ENCODE measurements at places on chromosomes 11 and 22.

GRCh38 chr11:15113381-15113780, 1.3 kb upstream of the INSC start:
- no peak for DNase-seq

DNA sequence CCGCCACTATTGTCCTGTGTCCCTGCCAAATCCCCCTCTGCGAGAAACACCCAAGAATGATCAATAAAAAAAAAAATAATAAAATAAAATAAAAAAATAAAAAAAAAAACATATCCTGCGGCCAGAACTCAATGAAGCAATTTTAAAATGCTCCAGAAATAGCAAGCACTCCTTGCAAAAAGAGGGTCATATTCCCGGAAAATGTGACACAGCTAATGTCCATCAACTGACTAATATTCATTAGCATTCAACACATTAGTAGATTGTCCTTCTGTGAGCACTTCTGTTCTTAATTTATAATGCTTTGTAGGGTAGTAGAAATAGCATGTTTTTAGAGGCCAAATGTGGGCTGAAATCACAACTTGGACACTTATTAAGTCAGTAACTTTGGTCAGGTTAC, 252.3 kb upstream of the SESN3 start:
- DNase-seq, result no peak

- no peak for DNase-seq
Observed at GRCh38 chr11:114135737-114136151, 76.2 kb downstream of the ZBTB16 start.

DNA sequence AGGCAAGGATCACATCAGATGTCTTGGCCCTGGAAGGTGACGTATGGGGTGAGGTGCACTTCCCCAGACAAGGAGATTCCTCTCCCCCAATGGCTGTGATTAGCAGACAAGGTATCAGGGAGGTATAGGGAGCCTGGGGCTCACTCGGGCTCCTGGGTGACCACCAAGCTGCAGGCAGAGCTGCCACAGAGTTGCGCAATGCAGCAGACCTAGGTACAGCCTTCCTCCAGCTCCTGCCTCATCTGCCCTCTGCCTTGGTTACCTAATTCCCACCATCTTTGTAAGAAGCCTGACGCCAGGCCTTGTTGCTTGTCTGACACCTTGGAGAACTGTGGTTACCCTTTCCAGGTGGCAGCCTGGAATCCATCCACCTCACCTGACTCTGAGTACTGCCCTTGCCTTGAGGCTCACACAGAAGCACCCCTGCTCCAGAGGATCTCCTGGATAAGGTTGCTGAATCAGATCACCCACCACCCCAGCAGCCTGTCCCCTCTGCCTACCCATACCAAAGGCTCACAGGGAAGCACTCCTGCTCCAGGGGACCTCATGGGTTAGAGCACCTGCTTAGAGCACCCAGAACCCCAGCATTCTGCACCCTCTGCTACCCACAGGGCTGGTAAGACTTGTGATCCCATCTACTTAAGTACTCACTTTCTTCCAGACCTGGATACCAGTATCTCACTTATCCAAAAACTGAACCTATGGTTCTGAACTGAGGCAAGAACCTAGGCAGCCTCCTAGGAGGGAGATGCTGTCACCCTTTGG, 40.4 kb downstream of the GAB4 start:
- no peak for DNase-seq

- no peak for DNase-seq
Observed at GRCh38 chr11:85752201-85752889, 58.6 kb downstream of the SYTL2 start.

- DNase-seq, result no peak
Observed at GRCh38 chr11:34904421-34904955, 11.7 kb downstream of the APIP start.

DNA sequence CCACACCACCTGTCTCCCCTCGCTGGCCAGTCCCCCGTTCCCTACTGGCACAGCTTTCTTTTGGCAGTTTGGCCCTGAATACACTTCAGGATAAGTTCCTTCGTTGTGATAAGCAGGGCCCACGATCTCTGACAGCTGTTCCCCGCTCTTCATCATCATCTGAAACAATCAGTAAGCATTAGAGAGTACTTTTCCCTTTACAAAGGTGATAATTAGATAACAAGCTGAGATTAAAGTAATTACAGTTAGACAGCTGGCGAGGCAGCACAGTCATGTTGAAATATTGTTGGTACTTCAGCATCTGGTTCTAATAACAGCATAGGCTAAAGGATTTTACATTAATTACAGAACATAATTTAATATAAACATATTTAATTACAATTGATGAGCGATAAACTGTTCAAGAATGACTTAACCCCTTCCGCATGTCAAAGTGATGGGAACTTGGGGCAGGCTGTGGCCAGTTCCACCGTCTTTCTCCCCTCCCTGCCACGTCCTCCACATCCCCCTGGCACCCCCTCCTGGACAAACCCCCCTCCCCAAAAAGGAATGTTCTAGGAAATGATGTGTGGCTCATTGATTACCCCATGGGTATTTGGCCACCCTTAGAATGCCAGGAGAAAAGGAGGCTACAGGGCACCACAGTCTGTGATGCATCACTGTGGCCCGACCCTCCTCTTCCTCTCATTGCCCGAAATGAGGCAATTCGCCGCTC, 134.9 kb downstream of the RCN1 start:
- DNase-seq, result peak; percentile 5

GRCh38 chr22:45073064-45073463, 63.3 kb upstream of the PHF21B start:
- no peak for DNase-seq

DNA sequence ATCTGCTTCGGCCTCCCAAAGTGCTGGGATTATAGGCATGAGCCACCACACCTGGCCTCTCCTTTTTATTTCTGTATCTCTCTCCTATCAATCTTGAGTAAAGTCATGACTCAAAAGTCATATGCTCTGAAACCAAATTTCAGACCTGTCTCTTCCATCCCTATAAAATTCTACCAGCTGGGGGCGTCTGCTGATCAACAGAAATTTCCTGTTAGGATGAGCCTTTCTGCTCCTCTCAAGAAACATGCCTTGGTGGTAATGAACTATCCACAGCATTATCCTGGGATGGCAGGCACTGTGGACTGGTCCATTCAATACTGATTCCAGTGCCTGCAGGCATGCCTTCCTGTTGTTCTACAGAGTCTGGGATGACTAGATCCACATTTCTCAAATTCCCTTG, 472.6 kb downstream of the NELL1 start:
- DNase-seq, result no peak

GRCh38 chr11:35270342-35270741, 131.4 kb downstream of the CD44 start:
- DNase-seq, result no peak

DNA sequence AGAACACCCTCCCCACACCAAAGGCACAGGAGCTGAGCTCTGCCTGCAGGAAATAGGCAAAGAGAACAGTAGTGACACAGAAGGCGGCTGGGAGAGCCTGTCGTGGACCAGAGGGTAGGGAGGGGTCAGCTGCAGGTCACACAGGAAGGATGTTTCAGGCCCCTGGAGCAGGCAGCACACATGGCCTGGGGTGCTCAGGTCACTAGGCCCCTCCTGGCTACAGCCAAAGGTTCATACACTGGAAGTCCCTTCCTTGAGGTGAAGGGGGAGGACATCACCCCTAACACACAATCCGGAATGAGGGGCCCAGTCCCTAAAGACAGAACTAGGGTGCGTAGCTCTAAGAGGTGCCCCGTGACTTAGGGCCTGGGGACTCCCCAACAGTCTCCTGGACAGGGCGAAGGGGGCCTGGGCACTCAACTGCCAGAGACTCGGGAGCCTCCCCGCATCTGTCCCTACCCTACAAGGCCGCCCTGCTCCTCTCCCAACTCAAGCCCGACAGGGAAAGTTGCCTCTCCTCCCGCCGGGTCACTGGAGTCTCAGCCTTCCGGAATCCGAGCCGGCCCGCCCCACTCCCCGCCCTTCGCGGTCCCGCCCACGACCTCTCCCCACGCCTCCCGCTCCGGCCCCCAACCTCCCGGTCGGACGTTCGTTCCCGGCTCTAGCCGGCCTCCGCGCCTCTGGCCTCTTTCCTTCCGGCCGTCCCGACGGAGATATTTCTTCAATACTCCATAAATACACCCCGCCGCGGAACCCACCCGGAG, at the start of gene CYB5R2:
Gene CYB5R2, minus strand, starts transcription at position 541 of the 764 bp plus-strand sequence. CDS start 675 bp downstream, outside the sequence.
- peak; percentile 11 for DNase-seq

DNA sequence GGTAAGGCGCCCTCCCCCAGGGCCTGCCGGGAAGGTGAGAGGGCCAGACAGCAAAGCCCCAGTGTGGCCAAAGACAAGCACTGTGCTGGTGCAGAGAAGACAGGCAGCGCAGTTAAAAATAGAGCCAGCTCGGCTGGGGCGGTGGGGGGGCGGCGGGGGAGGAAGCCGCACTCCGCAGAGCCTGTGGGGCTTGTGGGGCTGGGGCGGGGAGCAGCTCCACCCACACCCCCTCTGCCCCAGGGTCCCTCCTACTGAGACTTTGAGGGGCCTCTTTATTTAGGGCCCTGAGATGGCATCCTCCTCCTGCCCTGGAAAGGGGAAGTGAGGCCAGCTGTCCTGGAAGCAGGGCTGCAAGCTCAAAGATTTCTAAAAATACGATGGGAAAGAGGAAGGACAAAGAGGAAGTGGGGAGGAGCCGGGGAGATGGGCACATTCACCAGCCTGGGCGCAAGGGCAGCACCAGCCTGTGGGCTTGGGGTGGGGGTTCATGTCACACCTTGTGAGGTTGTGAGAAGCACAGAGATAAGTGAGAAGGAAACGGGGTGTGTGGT, 2.6 kb downstream of the CYTH4 start:
- no peak for DNase-seq

DNA sequence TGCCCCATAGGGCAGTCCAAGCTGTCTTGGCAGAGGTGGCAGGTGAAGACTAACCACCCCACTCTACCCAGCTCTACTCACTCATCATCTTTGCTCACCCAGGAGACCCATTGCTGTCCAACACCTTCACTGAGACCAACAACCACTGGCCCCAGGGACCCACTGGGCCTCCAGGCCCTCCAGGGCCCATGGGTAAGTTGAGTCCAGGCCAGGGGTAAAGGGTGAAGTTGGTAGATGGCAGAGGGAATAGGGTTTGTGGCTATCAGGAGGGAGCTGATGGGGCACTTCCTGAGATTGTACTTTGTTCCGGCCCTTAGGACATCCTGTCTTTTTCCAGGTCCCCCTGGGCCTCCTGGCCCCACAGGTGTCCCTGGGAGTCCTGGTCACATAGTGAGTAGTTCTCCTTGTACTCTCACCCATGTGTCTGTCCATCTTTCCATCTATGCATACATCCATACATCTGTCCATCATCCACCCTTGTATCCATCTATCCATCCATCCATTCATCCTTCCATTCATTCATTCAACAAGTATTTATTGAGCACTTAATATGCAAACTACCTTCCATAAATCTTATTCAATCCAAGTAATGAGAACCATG, 27.7 kb downstream of the EMID1 start:
- DNase-seq, result no peak

GRCh38 chr22:49154433-49154832, 673.2 kb downstream of the BRD1 start:
- DNase-seq, result no peak

DNA sequence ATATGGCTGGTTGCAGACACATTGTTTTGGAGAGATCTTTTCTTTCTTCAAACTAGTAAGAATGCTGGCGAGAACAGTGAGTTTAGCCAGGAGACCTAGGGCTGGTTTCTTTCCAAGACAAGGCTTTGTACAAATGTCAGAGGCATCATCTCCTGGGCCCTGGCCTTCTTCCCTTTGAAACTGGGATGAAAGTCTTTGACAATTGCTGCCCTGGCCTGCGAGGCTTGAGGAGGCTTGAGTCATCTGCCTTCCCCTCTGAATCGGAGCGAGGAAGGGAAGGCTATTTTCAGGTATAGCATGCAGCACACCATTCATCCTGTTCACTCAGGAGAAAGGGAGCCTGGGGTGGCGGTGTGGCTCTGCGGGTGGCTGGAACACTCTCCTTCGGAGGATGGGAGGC, 21.5 kb upstream of the PARVG start:
- DNase-seq, result no peak

All from NCI-H1930 (cell line).